ENCODE measurements at places on chromosomes 2 and 18.

- DNase-seq = no peak
Observed at GRCh38 chr2:66688951-66689350, 254.0 kb downstream of the MEIS1 start.

GRCh38 chr2:5951471-5951870, 259.3 kb downstream of the SOX11 start:
- DNase-seq = peak; percentile 8

GRCh38 chr18:24181806-24182205, 42.9 kb downstream of the CABYR start:
- peak; percentile 4 for DNase-seq

DNA sequence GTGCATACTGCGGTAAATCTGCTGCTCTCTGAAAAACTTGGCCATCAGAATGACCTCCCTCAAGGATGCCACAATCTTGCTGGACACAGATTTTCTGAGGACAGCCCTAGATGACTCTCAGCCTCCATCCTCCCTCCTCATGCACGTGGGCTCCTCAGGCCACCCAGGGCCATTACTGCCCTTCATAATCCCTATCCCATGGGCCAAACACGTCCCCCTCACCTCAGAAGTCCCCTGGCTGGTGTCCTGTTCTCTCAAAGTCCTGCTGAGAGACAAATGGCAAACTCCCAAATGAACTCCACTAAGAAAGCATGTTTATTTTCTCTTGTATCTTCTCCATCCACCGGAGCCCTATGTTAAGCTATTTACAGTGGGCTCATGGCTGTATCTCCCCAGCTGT, 125.7 kb downstream of the MRO start:
- no peak for DNase-seq

- DNase-seq = no peak
Observed at GRCh38 chr2:98926601-98927000, 9.4 kb downstream of the CRACDL start.

DNA sequence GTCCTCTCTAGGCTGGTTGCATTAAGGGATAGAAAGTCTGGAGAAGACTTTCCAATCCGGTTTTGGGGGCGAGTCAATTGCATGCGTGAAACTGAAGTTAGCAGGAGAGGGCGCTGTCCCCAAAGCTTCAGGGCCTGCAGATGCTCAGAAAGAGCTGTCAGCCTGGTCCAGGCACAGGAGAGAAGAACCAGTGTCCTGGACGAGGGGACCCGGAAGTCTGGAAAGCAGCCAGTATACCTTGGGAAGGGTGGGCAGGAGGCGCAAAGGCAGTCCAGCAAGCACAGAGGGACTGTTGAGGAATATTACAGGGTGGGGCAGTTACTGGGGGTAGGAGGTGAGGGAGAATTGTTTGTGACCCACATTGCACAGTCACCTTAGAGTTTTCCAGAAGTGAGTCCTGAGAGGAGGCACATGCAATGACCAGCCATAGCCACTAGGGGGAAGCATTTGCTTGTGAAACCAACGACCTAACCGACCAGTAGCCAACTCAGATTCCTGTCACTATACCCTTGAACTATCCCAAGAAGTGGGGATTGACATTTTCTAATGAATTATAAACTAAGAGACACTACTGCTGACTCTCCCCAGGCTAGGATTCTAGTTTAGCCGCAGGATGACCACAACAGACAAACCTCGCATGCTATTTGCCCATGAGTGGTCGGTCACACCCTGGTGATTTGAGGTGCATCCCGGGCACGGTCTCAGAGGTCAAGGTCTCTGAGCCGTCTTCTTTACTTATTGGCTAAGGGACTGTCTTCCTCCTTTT, 172.8 kb downstream of the RDH14 start:
- peak; percentile 79 for DNase-seq

DNA sequence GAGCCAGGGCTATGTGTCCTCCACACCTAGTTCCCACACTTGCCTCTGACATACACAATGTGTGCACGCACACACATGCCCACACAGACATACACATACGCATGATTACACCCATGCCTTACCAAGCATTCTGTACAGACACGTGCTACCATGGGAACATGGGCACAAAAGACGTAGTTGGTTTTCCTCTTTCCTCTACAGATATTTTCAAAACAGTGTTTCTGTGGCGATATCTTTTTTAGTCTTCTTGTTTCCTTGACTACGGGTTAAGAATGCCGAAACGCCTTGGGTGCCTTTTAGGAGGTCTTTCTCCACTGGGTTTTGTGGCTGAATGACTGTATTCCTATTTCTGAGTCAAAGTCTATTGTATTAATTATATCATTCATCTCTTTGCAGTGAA, 75.5 kb upstream of the SPTBN1 start:
- DNase-seq = no peak
